ENCODE measurements at places on chromosomes 4 and X.
A peak's percentile ranks its signal among the peaks of the same experiment; 100 is the strongest.

GRCh38 chr4:184688447-184688846, 38.9 kb downstream of the PRIMPOL start:
- no peak for DNase-seq

DNA sequence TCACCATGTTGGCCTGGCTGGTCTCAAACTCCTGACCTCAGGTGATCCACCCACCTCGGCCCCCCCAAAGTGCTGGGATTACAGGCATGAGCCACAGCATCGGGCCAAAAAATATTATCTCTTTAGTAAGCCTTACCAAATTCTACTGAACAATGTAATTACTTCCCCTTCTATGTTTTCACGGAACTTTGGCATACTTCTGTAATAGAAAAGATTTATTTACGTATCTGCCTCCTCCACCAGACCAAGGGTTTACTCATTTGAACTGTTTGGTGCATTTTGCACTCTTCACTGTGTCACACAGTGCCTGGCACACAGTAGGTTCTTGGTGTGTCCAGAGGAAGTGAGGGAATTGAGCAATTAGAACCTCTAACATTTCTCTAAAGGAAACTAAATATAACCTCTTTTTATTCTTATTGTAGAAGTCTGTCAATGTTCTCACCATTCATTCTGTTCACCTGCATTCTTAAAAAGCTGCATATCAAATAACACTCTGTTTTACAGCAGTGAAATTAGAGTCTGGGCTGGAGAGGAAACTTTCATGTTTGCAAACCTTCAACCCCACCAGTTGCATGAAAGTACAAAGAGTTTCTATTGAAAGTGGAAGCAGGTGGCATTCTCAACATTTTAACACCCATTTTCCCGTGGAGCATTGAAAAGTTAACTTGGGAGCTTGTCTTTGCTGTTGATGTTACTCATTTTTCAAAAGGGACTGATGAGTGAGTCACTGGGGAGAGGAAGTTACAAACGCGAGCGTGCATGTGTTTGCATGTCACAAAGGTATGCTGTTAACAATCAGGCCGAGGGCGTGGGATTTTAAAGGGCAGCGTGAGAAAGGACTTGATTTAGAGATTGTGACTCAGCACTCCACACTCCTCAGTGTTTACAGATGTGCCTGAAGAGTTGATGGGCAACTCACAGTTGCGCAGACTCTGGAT, 314.1 kb downstream of the STK32B start:
- no peak for DNase-seq

DNA sequence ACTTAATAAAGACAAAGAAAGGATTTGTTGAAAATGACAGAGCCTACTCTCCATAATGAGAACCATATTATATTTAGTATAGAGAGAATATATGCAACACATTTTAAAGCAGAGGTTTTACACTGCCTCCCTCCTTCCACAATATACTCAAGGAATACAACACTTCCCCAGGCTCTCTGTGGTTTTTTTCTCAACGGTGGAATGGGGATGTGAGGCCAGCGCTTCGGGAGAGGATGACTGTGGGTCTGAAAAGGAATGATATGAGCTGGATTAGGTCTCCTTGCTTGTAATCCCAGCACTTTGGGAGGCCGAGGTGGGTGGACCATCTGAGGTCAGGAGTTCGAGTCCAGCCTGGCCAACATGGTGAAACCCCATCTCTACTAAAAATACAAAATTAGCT, 348.7 kb upstream of the KLF3 start:
- no peak for DNase-seq

- no peak for DNase-seq
Observed at GRCh38 chr4:119794681-119795080, 166.1 kb upstream of the PDE5A start.

GRCh38 chr4:184298254-184298653, 80.6 kb upstream of the ENPP6 start:
- no peak for DNase-seq

GRCh38 chrX:87425618-87426017, 92.0 kb upstream of the KLHL4 start:
- no peak for DNase-seq

DNA sequence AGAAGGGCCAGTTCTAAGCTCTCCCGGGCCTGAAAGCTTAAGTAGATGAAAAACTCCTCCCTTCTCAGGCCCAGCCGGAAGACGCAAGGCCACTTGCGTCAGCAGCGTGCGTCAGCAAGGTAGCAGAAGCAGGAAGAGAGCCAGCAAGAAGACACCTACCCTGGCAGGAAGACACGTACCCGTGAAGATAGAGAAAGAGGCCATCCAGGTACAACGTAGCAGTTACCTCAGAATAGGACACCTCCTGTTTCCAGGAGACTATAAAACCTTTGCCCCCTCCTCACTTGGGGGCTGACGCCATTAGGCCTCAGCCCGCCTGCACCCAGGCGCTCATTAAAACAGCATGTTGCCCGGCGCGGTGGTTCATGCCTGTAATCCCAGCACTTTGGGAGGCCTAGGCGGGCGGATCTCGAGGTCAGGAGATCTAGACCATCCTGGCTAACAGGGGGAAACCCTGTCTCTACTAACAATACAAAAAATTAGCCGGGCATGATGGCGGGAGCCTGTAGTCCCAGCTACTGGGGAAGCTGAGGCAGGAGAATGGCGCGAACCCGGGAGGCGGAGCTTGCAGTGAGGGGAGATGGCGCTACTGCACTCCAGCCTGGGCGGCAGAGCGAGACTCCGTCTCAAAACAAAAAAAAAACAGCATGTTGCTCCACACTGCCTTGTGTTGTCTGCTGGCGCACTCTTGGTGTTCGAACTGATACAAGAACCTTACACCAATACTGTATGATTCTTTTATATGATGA, 242.7 kb upstream of the NWD2 start:
- DNase-seq: no peak

- peak; percentile 59 for DNase-seq
Observed at GRCh38 chrX:101348452-101349192, at the start of gene TIMM8A. Gene TIMM8A, minus strand, starts transcription at chrX:101348742. Its CDS starts 78 bp downstream, at chrX:101348664.

DNA sequence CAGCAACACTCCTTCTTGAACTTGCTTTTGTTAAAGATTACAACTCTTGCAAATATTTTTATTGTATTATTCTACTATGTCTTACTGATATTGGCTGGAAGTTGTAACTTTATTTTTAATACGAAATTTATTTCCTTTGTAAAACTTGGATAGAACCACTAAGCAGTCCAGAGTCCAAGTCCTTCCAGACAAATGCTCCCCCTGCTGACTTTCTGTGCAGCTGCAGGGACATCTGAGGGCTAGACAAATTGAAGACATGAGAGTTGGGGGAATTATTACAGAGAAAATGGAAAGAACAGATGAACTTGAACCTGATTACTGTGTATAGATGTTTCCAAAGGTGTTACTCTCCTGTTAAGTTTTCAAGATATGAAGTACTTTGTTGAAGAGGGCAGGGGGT, 238.8 kb downstream of the GRIA3 start:
- DNase-seq: no peak

DNA sequence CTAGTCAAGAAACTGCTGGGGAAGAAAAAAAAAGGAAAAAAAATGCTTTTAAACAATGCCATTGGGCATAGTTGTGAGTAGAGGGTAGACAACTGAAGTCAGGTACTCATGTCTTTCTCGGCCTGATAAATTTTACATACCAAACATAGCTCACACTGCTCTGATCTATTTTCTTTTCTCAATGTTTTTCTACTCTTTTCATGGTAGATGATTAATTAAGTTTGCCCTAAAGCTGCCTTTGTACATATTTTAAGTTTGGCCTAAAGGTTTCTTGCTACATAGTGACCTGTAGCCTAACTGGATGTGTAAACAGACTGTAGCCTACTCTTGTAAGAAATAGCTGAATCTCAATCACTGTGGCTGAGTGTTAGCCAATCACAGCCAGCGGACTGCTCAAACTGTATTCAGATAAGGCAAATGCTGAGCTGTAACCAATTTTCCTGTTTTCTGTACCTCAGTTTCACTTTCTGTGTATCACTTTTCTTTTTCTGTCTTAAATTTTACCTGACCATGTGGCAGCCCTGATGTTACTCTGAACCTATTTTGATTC, 121.0 kb downstream of the PCDH10 start:
- DNase-seq: no peak

DNA sequence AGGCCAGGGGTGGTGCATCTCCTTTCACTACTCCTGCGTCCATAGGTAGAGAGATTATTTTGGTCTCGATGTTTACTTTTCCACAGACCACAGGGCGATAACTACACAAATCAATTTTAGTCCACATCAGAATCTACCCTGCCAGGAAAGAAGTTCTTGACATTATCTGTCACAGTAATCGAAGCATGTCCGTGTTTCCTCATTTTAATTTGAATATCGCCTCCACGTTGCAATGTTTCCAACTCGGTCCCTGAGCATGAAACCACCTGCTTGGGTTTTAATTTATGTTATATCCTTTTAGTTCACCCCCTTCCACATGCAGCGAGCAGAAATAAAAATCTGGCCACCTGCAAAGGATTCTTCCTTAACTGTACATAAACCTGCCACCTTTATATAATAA, 100.1 kb upstream of the ATXN3L start:
- no peak for DNase-seq

GRCh38 chrX:31440546-31440945, 368.7 kb upstream of the FTHL17 start:
- DNase-seq: no peak

DNA sequence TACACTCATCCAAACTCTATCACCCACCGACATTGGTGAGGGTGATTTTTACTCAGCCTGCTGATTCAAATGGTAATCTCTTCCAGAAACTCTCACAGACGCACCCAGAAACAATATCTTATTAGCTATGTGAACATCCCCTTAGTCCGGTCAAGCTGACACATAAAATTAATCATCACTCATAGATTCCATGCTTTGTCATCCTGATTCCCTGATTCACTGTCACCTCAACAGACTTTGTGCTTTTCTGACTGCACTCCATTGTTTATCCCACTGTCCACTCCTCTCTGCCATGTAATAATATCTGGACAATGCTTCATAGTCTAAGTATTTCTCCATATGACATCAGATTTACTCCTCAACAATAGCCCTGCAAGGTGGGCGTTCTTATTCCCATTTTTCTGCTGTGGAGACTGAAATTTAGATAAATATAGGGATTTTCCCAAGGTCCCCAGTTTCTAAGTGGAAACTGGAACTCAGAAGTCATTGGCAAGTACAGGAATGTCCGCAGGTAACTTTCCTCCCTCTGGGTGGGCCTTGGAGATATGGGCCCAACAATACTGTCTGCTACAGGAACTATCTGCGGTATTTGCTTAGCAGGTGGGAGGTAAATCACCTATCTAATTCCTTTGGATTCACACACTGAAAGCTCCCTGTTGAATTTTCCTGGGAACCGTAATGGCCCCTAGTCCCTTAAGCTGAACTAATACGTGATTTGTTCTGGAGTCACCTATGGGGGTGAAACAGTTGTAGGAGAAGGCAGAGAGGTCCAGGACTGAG, 228.6 kb upstream of the BCOR start:
- no peak for DNase-seq

GRCh38 chrX:108087792-108088191, 3.5 kb downstream of the PSMD10 start:
- no peak for DNase-seq

GRCh38 chrX:68556036-68556435, 57.2 kb downstream of the YIPF6 start:
- no peak for DNase-seq

DNA sequence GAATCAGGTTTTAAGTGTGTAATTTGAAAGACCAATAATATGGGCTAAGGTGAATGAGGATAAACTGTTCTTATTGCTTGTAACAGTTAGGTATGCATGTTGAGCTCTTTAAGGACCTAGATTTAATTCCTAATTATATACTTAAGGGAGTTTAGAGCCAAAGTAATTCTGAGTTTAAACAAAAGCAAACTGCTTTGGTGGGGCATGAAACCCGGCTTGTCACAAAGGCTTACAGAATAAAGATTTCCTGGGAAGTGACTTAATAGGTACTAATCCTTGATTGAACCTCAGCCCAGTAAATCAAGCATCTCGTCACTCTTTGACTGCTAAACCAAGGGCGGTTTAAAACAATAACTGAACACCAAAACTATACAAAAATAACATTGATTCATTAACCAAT, 1324.2 kb downstream of the RPA4 start:
- DNase-seq: no peak

DNA sequence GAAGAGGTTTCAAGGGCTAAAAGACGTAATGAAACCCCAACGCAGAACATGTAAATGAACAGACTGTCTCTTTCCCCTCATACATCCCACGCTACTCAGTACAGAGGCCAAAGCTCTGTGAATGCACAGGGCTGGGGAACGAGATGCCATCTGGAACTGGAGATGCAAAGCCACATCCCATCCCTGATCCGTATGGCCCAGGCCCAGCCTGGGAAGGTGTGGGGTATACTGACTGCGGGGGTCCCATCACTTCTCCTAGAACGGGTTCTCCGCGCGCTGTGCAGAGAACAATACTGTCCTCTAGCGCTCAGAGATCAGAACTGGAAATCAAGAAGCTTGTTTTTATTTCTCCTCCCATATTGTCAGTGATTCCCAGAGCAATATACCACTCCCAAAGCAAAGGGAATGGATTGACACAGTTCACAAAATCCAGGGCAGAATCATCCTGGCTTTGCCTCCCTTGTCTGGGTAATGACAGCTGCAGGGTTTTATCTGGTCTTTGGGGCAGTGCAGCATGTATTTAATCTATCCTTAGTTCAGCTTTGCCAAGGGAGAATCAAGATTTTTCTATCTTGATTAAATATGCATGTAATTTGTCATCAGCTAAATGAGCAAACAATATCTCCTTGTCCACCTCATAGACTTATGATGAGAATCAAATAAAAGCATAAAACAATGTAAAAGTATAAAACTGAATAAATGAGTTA, 47.3 kb upstream of the TLR3 start:
- peak; percentile 66 for DNase-seq

GRCh38 chr4:164136180-164136616, 617.7 kb upstream of the SMIM31 start:
- no peak for DNase-seq

DNA sequence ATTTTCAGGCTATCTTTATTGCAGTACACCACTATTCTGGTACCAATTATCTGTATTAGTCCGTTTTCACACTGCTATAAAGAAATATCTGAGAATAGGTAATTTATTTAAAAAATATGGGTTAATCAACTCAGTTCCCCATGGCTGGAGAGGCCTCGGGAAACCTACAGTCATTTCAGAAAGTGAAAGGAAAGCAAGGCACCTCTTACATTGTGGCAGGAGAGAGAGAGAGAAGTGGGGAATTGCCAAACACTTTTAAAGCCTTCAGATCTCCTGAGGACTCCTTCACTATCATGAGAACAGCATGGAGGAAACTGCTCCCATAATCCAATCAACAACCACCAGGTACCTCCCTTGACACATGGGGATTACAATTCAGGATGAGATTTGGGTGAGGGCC, 54.7 kb downstream of the AMER1 start:
- DNase-seq: no peak

GRCh38 chr4:170005472-170005871, 20.7 kb downstream of the MFAP3L start:
- DNase-seq: no peak

DNA sequence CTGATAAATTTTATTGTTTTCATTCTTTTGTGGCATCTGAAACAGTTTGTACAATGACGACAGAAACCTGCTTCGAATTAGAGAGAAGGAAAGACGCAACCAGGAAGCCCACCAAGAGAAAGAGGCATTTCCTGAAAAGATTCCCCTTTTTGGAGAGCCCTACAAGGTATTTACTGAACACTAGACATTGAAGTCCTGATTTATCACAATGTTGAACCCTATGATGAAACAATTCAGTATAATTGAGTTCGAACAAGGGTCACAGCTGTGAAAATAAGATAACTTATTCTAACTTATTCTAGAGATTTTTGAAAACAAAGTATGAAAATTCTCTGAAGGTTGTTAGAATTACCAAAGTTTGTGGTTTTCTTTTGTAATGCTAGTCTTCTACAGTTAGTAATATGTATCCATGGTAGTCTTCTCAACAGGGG, 111.3 kb downstream of the AFF1 start:
- no peak for DNase-seq

GRCh38 chr4:169443748-169444147, 168.6 kb downstream of the NEK1 start:
- DNase-seq: no peak
